ELR (cell line): ENCODE measurements at places on chromosomes 11 and 22.

DNA sequence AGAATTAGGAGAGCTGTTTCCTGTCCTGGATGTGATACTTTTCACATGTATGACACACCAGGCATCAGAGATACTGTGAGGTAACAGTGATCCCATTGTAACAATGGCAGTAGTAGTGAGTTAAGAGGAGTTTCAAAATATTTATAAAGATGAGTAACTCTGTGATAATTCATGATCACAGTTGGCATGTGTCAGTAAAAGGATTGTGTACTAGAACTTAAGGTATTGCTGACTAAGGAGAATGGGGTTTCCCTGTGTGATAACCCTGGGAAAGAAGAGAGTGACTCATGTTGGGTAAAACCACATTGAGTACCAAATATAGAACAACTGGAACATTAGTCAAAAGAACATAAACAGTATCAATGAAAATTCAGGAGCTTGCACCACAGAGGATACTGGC lies 22.9 kb upstream of the SLC5A1 start:
- DNase-seq = peak; percentile 88

GRCh38 chr11:95911369-95911759 lies 12.5 kb downstream of the MTMR2 start:
- DNase-seq = no peak

GRCh38 chr11:12807621-12808020 lies 133.4 kb downstream of the TEAD1 start:
- DNase-seq = no peak

DNA sequence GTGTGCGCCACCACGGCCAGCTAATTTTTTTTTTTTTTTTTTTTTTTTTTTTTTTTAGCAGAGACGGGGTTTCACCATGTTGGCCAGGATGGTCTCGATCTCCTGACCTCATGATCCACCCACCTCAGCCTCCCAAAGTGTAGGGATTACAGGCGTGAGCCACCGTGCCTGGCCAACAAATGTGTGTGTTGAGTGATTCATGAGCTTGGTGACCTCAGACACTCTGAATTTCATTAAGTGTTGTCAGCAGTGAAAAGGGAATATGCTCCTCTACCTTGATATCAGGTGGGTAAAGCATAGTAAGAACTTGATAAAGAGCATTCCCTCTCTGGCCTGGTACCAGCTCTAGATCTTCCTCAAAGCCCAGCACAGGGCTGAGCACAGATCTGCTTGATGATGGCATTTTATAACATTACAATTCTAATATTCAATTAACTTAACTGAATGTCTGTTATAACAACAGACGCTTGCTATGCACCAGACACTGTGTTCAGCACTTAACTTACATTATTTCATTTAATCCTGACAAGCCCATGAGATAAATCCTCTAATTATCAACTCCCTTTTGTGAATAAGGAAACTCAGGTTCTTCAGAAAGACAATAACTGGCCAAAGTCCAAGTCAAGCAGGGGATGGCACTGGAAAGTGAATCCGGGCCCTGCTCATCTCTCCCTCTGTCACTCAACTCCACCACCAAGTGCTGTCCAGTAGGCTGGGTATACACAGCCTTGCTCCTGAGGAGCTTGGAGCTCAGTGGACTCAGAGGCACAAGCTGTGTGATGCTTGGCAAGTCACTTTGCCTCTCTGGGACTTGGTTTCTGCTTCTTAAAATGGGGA lies 13.0 kb downstream of the TBC1D10A start:
- DNase-seq = peak; percentile 50

DNA sequence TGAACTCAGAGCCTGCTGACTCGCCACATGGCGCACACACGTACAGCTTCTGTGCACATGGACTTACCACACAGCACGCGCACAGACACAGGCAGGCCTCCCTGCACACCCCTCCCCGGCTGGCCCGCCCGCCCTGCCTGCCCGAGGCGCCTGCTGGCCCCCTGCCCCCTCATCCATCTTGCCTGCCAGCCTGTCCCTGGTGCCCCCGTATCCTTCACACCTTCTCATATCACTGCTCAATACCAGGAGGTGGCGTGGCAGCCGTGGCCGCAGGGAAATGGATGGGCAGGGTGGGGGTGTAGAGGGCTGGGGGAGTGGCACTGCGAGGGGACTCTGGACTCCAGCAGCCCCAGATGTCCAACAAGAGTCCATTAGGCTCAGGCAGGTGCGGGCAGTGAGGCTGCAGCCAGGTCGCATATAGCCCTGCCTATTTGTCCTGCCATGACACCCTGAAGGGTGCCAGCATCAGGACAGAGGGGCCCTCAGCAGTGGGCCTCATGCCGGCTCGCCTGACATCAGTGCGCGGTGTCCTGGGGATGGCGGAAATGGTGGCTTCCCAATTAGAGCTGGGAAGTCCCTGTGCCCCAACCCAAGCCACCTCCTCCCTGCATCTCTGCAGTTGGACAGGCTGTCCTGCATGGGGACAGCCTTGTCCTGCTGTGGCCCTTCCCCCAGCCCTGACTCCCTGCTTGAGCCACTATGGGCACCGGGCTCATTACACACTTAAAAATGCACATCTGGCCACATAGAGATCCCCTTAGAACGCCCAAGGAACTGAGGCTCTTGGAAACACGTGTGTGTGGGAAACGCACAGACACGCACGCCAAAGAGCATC lies 2.0 kb upstream of the TBX10 start:
- DNase-seq = no peak

GRCh38 chr22:40453671-40454070 lies 83.3 kb downstream of the SGSM3 start:
- no peak for DNase-seq

- peak; percentile 31 for DNase-seq
Measured at GRCh38 chr11:84819128-84819527, 808.0 kb downstream of the DLG2 start.

DNA sequence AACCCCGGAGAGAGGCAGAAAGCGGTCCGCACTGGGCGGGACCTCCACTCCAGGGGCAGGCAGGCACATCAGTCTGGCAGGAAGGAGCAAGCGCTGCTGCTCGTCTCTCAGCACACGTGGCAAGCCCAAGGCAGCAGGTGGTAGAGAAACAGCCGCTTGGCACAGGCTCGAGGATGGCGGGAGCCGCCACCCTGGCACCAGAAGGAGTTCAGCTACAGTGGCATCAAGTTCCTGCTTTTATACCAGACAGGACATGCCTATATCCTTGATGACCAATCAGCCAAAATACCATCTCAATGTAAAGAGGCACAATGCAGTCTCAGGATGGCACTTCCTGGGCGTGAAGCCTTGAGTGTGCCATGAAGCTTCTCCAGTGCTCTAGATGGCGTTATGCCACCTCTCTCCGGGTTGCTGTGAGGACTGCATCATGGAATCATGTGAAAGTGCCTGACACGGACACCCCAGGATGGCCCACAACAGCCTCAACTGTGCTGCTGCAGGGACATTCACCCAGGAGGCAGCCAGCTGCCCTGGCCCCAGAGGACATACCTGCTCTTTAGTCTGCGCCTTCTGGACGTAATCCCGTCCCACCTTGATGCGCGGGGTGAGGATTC lies 64.8 kb downstream of the APOL1 start:
- no peak for DNase-seq

- DNase-seq = no peak
Measured at GRCh38 chr11:17163291-17163690, 44.5 kb downstream of the PIK3C2A start.

- DNase-seq = no peak
Measured at GRCh38 chr22:47221840-47222615, 459.6 kb downstream of the TBC1D22A start.

GRCh38 chr22:27137871-27138337 lies 480.5 kb downstream of the MIAT start:
- DNase-seq = no peak

DNA sequence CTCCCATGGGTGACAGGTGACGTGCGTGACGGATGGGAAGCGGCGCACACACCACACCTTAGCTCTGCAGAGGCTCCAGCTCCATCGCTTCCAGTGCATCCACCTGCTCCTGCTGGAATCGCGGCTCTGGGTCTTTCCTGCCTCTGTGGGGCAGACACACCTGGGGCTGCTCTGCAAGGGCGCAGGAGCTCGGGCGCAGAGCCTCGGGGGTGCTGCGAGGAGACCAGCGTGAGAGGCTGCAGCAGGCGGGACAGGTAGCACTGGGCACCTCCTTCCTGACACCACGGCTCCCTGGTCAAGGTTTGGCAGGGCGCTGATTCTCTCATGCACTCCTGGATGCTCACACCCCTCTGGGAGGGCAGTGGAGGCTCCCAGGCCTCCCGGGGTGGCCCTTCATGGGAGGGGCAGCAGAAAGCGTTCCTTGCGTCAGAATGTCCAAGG lies 1494.3 kb downstream of the BRD1 start:
- no peak for DNase-seq

DNA sequence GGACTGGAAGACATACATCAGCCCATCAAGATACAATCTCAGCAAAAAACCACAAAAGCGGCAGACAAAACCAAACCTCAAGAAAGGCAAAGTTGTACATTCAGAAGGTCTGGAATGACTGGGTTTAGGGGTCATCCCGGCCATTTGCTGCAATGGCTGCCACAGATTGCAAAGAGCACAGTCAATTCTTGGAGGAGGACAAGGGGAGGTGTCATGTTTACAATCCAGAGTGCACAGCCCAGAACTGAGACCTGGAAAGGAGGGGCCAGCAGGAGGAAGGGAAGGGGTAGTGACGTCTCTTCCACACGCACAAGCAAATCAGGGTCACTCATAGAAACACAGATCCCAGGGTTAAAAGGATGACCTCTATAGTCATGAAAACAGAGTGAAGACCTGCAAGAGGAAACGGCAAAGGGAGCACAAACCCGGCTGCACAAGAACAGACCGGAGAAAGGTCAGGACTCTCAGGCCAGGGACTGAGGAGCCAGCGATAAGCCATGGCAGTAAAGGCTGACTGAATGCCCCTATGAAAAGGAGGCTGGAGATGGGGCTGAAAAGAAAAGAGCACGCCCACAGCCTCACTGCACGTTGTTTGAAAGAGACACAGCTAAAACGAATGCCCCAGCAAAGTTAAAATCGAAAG lies 18.2 kb upstream of the MUC5AC start:
- peak; percentile 58 for DNase-seq

DNA sequence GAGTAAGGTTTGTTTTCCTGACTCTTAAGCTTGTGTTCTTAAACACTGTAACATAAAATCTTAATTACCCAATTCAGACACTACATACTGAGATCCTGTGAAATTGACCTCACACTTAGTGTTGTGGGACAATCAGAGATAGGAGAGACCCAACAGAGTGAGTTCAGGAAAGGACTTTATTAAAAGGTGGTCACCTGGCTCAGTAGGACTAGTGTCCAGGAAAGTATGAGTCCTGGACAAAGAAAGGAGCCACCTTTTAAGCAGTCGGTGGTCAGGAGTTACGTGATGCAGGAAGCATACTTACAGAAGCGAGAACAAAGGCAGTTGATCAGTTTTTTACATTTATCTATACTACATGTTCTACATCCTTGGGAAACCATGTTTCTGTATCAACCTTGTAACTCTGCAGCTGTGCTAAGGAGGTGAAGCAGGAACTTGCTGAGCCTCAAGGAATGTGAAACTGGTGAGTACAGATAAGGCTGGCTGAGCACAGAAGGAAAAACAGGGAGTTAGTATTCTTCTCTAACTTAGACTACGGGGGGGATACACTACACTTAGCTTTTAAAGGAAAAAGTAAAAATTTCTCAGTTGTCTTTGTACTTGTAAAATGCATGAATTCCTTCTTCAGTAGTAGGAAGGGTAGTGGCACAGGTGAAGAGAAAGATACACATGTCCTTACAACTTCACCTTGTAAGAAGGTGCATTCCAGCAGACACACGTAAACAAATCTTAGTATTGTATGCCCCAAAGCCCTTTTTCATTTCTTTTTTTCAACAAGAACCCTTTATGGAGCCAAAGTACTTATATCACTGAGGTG lies 15.1 kb downstream of the OR51E1 start:
- no peak for DNase-seq

GRCh38 chr11:64870893-64871466 lies 7.4 kb downstream of the EHD1 start:
- DNase-seq = no peak

GRCh38 chr22:40876907-40877306 lies 15.0 kb upstream of the DNAJB7 start:
- no peak for DNase-seq

- peak; percentile 79 for DNase-seq
Measured at GRCh38 chr11:12235947-12236743, 125.8 kb downstream of the MICAL2 start.

GRCh38 chr22:39317084-39317774 lies 2.2 kb downstream of the RPL3 start:
- peak; percentile 58 for DNase-seq

DNA sequence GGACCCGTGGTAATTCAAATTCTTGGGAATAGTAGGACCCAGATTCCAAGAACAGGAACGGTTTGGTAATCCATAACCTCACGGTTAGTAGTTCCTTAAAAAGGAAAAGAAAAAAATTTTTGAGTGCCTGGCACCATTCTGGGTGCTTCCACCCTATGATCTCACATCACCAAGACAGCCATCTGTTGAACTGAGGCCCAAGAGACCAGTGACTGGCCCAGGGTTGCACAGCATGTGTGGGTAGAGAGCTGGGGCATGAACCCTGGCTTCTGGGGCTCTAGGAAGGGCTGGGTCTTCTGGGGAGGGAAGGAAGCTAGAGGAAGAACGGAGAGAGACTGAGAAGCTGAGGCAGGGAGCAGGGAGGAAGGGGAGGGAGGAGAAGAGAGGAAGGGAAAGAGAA lies 4.7 kb upstream of the SPI1 start:
- DNase-seq = no peak

DNA sequence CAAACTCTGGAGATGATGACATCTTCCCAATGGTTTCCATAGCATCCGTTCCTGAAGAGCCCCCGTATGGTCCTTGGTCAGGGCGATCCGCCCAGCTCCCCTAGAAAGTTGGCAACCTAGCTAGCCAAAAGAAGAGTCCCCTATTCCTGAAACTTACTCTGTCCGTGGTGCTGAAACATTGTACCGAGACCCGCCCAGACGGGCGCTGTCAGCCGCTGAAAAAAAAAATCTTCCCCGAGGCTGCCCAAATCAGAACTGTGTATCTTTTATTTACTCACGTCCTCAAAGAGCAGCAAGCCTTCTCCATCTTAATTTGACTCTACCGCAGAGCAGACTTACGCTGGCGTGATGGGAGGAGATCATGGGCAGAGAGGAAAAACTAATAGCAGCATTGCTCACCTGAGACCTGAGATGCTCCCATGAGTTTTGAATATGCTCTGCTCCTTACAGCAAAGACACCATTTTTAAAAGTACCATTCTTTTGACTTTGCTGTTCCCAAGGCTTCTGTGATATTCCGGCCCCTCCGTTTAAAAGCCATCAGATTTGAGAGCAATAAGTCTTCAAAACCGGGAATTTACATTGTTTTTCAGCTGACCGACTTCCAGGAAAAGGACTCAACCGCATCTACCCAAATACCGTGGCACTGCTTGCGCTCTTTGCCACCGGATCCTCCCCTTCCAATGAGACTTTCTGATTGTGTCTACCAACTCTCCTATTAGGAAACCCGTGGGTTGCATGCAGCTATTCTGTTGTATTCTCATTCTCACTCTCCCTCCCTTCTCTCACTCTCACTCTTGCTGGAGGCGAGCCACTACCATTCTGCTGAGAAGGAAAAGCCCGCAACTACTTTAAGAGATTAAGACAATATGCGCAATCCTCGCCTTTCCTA lies at the start of gene SLC17A6:
TSS of gene SLC17A6 (plus strand) at position 786 of the 890 bp plus-strand sequence. CDS start 153 bp downstream, outside the sequence.
- DNase-seq = peak; percentile 28

GRCh38 chr11:108654994-108655631 lies 9.8 kb upstream of the DDX10 start:
- DNase-seq = peak; percentile 74

- DNase-seq = no peak
Measured at GRCh38 chr11:12884751-12885318, 124.3 kb upstream of the RASSF10 start.

- DNase-seq = no peak
Measured at GRCh38 chr11:116835042-116835772, 2.2 kb downstream of the APOA1 start.

- peak; percentile 49 for DNase-seq
Measured at GRCh38 chr11:18567081-18567480, 21.5 kb downstream of the UEVLD start.
